Stimulated activated CD8-positive, alpha-beta memory T cell treated with anti-CD3 and anti-CD28 coated beads, Interleukin-2, amount 100 ng/mL, for 1 hour (primary cell): ENCODE measurements at places on chromosomes 7 and 10.

GRCh38 chr10:52216852-52217251, 97.2 kb upstream of the DKK1 start:
- no peak for DNase-seq

DNA sequence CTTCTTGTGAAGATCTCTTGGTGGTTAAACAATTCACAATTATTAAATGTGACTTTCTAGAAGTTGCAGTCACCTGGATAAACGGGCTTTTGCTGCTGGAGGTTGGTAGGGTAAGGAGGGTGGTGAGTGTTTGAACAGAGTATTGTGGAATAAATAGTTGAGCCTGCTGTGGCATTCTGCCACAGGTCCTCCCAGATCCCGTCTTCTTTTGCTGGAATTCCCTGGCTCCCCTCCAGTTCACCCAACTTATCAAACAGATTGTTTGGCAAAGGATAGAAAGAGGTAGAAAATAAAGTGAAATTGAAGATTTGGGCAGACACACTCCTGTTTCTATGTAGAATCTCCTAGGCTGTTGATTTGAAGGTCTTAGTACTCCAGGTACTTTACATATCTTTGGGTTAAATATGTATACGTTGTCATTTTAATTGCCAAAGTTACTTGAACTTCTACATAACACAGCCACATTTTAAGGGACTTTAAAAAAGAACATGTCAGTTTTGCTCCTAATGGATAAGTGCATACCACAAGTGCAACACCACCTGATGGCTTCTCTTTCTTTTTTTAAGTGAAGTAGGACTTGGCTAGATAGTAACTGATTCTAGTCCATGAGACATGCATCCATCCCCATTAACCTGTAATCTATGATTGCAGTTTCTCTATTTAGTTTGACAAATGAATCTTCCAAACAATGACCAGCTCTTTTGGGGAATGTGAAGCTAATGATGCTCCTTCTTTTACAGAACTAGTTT, 83.0 kb downstream of the ARL4A start:
- DNase-seq, result no peak

DNA sequence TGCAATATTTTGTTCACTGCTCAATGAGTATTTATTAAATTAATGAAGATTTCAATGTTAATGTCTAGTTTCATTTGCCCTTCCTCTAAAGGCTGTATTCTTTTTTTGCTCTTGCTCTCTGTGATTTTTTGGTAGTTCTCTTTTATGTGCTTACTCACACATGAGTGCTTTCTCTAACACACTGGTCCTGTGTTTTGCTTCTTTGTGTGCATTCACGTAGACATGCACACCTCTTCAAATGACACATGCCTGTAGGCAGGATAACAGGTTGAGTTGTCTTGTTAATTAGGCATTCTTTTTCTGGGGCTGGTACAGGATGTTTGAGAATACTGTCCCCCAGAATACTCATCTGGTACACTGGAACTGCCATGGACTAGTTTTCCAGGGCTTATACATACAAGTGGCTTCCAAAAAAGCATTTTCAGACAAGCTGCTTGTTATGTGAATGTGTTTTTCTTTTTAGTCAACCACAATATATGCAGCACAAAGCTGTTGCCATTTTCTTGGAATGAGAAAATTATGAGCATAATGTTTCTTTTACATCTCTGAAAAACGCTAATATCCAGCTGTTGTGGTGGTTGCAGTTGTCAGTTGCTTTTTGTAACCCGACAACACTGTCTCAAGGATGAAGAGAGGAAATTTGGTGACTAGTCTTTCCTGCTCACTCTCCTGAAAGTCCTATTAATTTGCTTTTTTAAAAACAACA, 416.4 kb downstream of the AUTS2 start:
- DNase-seq, result no peak

DNA sequence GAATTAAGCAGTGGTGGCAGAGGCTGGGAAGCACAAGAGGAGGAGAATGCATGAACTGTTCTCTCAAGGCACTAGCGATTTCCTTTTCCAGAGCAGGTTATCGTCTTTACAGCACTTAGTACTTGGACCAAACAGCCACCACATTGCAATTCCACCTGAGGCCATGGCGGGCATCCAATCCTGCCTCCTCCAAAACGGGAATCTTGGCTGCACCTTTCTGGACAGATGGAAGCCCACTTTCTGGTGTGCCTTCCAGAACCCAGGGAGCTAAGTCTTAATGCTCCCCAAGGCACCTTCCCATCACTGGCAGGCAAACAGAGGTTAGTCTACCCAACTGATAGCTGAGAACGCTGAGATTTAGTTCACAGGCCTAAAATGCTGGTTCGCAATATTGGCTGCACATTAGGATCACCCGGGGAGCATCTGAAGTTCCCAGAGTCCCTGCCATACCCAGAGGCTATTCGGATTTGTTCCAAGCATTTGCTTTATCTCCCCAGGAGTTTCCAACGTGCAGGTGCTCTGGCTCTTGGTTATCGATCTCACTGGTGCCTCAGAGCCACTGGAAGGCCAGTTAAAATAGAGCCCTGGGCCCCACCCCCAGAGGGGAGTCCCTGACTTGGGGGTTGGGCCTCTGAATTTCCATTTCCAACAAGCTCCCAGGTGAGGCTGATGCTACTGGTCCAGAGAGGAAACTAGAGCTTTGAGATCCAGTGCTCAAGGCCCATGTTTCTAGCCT, 62.2 kb downstream of the KCNMA1 start:
- no peak for DNase-seq

- DNase-seq, result no peak
These were observed 187.8 kb downstream of the PARD3 start for GRCh38 chr10:34627331-34627730.

DNA sequence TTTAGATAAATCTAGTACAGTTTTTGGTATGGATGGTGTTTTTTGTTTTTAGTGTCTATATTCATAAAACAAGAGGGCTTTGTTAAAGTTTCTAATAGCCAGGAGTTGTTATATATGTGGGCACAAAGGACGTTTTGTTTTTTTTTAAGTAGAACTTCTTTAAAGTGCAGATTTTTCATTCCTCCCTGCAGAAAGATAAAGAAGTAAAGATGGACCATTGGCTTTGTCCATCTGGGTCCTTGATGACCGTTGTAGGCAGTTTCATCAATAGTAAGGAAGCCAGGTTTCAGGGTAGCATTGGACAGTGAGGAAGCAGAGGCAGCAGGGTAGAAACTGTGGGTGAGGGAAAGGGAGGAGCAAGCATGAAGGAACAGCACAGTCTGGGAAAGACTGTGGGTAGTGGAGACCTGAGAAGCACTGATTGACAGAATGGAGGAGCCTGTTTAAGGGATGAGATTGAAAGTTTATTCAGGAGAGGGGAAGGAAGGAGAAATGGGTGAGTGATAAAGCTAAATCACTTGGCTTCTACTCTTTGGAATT, 5.3 kb downstream of the CALU start:
- DNase-seq, result no peak
